Kidney epithelial cell (primary cell): ENCODE measurements at places on chromosomes 7 and 10. TPM values are rescaled to one million over a fixed set of nuclear protein-coding genes. Genes with fewer than 3 reads are reported as not detected.
A peak's percentile ranks its signal among the peaks of the same experiment; 100 is the strongest.

- DNase-seq, result no peak
Observed at GRCh38 chr7:34062341-34062740, 157.0 kb downstream of the BMPER start.

DNA sequence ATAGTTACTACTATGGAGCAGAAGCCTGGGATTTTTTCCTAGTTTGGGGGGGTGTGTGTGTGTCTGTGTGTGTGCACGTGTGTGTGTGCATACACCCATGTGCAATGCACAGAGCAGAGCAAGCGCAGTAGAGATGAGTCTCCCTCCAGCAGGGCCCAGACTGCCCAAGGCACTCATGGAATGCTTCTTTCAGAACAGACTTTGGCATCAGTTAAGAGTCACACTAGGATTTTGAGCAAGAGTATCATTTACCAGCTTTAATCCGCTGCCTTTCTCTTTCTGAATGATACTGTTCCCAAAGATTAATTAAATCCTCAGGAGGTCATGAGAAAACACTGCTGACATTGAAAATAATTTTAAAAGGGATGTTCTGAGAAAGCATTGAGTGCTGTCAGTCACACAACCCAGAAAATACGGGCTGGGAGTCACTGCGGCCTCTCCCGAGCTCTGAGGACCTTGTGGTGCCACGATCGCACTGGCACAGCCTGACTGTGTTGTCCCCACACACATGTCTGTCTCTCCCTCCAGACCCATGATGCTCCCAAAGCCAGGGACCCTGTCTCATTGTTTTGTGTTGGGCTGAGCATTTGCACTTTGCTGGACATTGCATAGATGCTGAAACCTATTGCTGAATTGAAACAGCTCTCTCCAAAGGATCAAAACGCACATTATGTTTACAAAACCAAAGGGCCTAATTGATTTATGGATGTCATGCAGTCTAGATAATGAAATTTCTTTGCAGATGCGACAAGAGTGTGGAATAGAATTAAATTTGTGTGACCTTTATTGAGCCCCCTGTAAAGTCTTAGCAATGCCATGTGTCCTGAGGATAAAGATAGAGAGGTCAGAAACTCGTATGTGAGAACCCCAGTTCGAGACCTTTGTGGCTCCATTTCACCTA lies 54.7 kb upstream of the FIGNL1 start:
- DNase-seq, result no peak

DNA sequence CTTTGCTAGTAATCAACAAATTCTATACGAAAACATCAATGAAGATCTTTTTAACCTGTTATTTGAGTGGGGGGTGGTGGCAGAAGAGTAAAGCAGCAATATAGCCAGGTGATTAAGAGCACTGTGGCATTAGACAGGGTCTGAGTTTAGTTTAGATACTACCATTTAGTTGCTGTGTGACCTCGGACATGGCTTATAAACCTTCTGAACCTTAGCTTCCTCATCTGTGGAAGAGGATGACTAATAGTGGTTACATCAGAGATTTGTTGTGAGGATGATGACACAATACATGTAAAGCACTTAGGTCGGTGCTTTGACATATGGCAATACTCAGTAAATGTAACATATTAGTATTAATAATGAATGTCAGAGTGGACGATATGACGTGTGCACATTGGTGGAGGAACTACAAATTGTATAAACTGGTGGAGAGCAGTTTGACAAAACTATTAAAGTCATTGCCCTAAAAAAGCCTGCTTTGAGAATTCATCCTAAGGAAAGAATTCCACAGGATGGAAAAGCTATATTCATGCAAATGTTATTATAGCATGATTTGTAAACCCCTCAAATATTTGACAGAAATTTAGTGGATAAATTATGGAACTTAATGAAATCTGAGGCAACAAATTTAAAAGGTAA lies 24.3 kb downstream of the SPAG6 start:
- DNase-seq, result peak; percentile 10

DNA sequence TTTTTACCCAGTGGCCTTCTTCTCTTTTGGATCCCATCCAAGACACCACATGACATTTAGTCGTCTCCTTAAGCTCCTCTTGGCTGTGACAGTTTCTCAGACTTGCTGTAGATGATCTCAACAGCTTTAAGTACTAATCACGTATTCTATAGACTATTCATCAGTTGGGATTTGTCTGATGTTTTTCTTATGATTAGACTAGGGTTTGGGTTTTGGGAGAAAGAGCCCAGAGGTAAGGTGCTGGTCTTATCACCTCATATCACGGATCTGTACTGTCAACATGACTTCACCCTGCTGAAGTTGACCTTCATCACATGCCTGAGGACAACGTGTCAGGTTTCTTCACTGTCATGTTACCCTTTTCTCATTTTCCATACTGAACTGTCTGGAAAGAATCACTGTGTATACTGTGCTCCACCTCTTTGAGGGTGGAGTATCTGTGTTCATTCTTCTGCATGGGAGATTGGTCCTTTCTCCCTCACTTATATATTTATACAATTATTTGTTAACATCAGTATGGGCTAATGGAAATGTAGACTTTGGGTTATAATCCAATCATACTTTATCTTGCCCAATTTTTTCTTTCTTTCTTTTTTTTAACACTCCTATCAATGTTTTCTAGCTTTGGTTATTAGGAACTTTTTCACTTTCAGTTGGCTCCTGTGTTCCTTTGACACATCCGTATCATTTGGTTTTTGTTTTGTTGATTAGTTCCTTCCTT lies 6.4 kb upstream of the HKDC1 start:
- no peak for DNase-seq

DNA sequence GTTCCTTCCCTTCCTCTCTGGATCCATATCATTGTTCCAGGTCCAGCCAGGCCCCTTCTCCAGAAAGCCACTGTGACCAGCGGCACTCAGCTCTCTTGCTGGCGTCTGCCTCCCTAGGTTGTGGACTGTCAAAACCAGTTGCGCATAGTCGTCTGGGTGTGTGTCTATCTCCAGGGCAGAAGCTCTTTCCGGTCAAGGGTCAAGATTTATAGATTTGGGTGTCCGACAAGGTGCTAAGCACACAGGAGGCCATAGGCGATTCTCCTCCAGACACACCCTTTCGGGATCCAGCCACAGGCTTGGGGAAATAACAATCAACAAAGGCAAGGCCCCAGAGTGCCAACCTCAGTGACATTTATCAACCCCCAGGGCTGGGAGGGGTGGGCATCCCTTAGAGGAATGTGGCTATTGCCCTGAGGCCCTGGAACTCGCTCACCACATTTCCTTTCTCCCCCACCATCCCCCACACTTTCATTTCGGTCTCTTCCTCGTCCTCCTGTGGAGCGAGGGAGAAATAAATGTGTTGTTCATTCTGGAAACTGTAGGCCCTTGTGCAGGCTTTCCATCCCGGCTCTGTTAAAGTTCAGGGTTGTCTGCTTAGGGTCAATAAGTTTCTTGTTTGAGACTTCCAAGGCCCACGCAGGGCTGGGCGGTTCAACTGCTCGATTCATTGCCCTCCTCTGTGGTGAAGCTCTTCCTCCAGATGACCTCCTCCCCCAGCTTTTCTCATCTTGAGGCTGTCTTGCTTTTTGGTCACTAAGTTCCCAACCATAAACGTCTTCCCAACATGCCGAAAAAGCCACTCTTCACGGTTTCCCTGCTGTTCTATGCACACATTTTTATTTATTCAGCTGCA lies 57.9 kb downstream of the AFAP1L2 start:
- no peak for DNase-seq

GRCh38 chr7:26538216-26538615 lies 246.6 kb downstream of the SNX10 start:
- DNase-seq, result no peak

DNA sequence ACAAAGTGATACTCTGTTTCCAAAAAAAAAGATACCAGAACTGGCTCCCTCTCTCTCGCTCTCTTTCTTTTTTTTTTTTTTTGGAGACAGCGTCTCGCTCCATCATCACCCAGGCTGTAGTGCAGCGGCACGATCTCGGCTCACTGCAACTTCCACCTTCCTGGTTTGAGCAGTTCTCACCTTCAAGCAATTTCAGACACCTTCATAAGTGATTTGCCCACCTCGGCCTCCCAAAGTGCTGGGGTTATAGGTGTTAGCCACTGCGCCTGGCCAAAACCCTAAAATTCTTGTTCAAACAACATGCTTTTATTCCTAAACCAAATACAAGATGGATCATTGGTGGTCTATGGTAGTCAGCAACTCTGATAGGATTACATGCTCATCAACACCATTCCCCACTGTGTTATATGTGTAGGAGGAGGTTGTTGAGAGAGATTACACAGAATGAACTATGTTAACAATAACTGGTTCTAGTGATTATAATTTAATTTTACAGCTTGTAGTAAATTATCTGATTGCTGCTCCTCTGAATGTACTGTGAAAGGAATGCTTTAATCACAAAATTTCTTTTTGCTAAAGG lies 15.5 kb downstream of the ACBD5 start:
- no peak for DNase-seq

DNA sequence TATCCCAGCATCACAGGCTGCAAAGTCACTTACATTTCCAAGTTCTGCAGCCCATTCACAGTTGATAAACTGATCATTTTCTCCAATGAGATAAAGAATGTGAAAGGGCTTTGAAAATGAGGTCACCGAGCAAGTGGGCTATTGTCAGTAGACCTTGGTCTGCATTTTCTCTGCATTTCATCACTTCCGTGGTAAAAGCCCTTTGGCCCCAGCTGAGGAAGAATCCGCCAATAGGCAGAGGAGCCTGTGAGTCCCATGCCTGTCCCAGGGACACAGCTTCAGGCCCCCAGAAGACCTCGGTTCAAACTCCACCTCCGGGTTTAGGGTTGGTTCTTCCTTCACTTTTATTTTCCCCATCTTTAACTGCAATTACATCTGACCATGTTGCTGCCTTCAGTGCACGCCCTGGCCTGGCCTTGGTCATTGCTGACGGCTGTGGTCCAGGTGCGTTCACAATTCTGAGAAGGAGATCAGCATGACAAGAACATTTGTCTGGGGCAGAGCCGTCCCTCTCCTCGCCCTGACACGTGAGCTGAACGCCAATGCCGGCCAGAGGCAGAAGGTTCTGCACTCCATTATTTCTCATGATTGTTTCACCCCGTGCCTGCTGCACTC lies 292.5 kb downstream of the TCERG1L start:
- no peak for DNase-seq

Gene FLNC
- 243 and 267 TPM in 2 replicates for total RNA-seq

Gene DNAJB9
- 49.5 and 72.7 TPM in 2 replicates for total RNA-seq

Gene AKR1D1
- 0.08 TPM in 1 of 2 replicates, not detected in the other for total RNA-seq

Gene CACNA2D1
- total RNA-seq, result 3.4 and 5.9 TPM in 2 replicates
